ENCODE measurements at places on chromosomes 1 and 21.

GRCh38 chr1:213054733-213055591 is 3.9 kb downstream of the RPS6KC1 start:
- DNase-seq, result peak; percentile 19

- peak; percentile 26 for DNase-seq
These were observed 144.3 kb downstream of the DNM3 start for GRCh38 chr1:171985639-171986038.

DNA sequence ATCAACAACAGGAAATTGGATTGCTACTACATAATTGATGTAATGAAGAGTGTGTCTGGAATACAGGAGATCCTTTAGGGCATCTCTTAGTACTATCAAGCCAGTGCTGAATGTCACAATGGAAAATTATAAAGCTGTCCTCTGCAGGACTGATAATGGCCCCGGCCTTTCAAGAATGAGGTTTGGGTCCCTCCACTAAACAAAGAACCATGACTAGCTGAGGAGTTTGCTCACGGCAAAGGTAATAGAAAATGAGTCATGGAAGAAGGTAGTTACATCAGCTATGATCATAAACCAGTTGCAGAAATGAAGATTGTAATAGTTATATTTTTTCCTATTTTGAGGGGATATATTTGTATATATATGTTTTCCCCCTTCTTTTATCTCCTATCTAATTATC is 145.8 kb downstream of the KCNJ6 start:
- no peak for DNase-seq

DNA sequence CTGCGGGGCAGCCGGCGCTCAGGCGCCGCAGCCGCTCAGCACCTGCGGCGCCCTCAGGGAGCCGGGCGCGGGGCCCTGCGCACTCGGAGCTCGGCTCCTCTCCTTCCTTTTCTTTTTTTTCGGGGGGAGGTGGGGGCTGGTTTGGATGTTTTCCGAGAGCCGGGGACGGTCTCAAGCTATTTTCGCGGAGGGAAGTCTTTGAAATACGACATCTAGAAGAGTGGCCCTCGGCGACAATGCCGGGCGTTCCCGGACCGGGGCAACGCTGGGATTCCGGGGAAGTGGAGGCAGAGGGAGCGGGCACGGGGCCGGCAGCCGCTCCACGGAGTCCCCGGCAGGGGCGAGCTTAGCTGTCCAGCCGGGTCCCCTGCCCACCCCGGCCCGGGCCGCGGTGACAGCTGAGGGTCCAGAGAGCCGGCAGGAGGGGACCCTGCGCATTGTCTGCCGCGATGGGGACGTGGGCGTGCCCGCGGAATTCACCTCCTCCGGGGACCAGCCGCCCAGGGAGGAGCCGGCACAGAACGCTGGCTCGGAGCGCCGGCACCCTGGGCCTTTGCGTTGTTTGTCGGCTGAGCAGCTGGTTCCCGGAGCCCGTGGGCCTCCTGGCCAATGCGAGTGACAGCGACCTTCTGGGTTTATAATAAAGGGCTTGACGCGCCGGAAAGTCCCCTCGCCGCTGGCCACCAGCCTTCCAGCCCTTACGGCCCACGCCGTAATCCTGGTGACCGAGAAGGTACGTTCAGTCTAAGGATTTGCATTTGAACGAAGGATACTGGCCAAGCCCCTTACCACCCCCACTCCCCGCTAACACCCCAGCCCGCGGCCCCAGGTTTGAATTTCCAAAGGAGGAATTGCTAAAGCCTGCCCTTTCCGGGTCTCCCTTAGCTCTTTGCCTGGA is 582 bp downstream of the SLC37A1 start:
- peak; percentile 27 for DNase-seq

GRCh38 chr1:172545396-172546004 is 12.6 kb downstream of the SUCO start:
- peak; percentile 49 for DNase-seq

GRCh38 chr1:239293350-239294110 is 92.8 kb upstream of the CHRM3 start:
- no peak for DNase-seq

DNA sequence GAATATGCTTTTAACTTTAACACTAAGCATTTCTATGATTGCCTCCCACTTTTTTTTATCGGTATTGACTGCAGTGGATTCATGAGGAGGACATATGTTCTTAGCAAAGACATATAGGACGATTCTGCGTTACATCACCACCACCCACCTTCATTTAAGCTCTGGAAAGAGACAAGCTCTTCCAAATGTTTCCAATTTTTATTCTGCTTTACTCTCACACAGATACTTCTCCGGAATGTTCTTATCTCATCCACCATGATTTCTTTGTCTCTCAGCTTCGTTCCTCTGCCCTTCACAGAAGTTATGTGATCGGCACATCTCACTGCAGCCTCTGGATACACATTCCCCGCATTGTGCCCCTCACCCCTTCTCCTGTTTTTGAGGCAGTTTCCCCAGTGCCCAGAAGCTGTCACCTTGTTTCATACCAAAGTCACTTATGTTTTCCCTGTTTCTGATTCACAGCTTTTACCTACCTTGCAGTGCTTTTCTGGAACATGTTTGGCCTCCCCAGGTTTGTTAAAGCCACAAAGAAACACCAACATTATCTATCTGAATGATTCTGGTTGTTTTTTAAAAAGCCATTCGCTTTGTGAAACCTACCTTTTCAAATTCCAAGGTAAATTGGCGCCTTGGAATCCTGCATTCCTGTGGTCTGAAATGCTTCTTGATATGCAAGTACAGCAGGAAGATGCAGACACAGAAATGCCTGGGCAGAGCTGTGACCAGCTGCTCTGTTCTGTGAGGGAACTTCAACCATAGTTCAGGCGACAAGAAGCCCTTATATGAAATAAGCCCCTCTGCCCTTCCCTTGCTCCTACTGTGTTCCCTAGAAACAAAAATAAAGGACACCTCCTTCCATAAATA is 1020.2 kb downstream of the TTLL7 start:
- no peak for DNase-seq

DNA sequence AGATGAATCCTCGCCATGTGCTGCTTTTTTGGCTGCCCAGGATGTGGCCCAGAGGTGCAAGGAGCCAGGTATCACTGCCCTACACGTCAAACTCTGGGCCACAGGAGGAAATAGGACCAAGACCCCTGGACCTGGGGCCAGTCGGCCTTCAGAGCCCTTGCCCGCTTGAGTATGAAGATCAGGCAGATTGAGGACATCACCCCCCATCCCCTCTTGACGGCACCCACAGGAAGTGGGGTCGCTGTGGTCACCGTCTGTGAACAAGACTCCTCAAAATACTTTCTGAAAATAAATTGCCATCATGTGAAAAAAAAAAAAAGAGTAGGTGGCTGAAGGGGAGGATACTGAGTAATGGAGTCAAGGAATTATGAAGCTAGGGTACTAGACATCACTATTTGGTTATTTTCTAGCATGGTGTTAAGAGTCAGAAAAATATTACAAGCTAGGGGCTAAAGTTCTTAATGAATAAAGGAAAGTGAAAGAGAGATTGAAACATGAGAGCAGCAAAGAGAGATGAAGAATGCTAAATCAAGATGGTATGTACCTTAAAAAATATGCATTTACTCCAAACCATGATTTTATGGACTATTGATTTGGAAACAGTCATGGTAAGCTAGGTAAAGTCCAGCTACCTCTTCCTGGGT is 84.9 kb downstream of the CLEC20A start:
- DNase-seq, result no peak

DNA sequence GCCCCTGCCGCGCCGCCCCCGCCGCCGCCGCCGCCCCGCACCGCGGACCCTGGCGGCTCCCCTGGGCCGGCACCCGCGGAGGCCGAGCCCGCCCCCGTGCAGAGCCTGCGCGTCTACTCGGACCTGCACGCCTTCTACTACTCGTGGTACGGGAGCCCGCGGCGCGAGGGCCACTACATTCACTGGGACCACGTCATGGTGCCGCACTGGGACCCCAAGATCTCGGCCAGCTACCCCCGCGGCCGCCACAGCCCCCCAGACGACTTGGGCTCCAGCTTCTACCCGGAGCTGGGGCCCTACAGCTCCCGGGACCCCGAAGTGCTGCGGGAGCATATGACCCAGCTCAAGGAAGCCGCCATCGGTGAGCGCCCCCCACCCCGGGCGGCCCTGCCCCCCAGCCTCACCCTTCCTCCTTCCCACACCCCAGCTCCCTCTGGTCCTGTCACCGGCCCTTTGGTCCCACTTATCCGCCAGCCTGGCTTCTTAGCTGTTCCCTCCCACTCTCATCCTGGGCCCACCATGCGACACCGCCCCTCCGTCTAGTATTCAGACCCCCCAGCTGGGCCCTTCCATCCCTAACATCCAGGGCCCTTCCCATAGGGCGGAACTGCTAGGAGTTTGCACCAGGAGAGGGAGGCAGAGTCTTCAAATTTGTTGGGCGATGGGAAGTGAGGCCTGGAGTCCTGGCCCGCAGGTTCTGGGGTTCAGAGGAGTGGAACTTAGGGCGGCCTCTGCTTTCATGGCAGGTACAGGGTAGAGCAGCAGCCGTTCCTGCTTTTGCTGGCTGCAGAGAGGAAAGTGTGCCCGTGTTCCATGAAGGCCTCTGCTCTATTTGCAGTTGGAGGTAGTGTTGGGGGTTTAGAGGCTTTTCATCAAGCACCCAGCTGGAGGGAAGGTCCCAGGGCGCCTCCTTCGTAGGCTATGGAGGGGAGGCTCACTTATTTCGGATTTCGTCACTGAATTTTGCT is 1.0 kb downstream of the MANEAL start:
- DNase-seq, result peak; percentile 23

DNA sequence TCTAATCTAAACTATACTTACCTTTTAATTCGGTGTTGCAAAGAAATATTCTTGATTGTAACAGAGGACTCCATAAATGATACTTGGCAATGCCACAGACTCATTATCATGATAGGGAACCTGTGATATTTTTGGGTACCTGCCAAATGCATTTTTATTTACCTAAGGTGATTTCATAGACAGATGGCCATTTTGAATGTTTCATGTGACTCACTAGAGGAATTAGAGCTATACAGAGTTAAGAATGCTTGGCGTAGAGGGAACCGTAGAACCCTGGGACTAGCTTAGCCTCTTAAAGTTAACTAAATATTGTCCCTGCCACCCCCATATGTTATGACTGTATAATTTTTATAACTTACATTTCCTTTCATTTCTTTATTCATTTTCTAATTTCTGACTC is 136.1 kb downstream of the DISP1 start:
- DNase-seq, result no peak

- DNase-seq, result no peak
These were observed 147.6 kb downstream of the FMN2 start for GRCh38 chr1:240239309-240239708.

DNA sequence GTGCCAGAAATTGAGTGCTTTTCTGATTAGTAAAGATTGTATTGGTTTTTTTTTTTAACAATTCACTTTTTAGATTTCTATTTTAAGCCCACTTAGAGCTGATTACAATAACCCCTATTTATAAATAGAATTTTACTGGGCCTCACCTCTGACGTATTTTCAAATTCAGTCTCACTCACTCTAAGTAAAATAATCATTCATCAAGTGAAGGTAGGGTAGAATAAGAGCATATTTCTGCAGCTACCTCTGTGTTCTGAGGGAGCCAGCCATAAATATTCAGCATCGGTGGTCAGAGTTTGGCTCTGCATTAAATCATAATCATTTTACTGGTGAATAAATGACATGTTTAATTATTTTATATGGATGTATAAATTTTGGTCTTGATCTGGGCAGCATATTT is 95.8 kb upstream of the UBE2U start:
- no peak for DNase-seq

DNA sequence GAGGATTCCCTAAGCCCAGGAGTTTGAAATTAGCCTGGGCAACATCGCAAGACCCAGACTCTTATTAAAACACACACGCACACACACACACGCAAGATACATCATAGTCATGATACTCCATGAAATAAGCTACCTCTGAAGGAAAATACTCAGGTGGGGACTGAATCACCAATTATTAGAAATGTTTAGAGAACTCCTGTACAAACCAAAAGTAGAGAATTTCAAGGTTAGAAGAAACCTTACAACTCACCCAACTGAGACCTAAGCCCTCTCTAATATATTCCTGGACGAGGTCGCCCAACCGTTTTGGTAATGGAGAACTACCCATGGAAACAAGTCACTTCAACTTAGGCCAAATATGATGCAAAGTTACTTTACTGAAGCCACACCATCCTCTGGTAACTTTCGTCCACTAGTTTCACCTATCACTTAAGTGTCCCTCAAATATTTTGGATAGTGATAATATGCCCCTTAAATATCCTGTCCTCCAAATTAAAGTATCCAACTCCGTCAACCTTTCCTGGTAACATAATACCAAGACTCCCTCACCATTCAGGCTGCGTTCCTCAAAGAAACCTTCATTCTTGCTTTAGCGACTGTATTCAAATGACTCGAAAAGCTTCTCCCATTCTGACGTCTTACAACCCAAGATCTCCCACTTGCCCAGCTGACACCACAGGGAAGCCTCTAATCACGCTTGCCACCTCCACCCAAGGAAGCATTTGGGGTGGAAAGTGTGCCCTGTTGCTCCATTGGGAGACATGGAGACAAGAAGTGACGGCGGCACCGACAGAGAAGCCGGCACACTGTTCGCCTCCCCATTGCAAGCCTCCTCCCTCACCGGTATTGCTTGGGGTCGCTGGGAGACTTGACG is 856 bp downstream of the NRDC start:
- peak; percentile 35 for DNase-seq

- no peak for DNase-seq
These were observed 42.0 kb downstream of the PCSK9 start for GRCh38 chr1:55081188-55081904.

DNA sequence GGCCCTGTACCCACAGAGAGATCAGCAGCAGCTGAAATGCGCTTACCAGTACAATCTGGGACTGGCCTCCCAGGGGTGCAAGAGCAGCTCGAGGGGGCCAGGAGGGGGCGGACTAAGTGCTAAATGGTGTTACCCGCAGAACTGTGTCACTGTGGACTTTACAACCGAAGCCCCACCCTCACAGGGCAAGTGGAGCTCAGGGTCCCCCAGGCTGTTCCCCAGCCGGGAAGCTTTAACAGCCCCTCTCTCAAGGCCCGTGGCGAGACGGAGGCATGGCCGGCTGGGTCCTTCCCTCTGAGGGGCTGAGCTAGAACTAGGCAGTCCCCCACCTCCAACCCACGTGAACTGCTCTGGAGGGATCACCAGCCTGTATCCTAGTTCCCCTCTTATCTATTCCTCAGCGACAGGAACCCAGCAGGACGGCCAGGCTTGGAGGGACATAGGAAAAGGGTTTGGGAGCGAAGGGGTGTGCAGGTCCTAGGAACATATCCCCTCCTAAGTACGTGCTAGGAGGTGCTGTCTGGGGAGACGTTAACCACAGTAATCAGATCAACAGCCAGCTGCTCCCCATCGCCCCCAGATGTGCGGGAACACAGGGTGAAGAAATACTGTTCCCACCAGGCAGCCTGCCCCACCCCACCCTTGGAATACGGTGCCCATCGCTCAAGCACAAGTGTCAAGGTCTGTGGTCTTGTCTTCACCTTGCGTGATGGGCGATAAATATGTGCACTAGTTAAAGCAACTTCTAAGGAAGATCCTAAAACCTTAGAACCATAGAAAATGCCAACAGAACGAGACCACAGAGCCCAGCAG is 24.4 kb downstream of the ZBTB17 start:
- DNase-seq, result peak; percentile 24

- no peak for DNase-seq
These were observed 23.4 kb upstream of the HSD3B1 start for GRCh38 chr1:119483441-119484200.
